COLO829 (cell line): ENCODE measurements at places on chromosomes 4 and X.
A peak's percentile ranks its signal among the peaks of the same experiment; 100 is the strongest.

DNA sequence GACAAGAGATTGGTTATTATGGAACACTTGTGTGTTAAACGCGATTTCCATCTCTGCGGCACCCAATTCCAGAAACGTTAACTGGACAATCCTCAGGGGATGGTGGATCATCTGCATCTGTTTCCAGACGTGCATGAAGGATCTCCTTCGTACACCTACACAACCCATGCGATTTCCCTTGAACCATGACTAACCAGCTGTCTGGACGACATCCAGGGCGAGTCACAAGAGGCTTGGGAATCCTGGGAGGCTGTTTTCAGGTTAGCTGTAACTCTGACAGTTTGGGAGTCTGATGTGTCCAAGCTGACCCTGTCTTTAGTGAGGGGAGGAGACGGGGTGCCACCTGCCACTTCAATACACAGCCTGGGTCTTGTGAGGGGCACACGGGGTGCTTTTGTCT is 84.5 kb downstream of the GATB start:
- peak; percentile 73 for DNase-seq

- no peak for DNase-seq
These were observed 13.5 kb downstream of the CTAG1B start for GRCh38 chrX:154605566-154605965.

- no peak for DNase-seq
These were observed 6.3 kb downstream of the ALG13 start for GRCh38 chrX:111687305-111687704.

DNA sequence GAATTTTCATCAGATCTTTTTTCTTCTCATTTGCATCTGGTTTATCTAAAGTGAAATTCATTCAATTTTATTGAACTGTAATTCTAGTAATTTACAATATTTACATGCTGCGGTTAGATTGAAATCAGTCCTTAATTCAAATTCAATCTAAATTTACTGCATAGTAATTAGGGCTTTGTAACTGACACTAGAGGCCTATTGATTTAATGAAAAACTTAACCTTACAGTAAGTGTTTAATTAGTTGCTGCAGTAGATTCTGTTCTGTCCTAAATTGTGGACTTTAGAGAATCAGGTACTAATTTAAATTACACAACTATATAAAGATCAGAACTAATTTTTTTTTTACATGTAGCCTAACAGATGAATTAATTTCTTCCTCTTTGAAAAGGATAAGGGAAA is 758.8 kb upstream of the TENM3 start:
- no peak for DNase-seq

DNA sequence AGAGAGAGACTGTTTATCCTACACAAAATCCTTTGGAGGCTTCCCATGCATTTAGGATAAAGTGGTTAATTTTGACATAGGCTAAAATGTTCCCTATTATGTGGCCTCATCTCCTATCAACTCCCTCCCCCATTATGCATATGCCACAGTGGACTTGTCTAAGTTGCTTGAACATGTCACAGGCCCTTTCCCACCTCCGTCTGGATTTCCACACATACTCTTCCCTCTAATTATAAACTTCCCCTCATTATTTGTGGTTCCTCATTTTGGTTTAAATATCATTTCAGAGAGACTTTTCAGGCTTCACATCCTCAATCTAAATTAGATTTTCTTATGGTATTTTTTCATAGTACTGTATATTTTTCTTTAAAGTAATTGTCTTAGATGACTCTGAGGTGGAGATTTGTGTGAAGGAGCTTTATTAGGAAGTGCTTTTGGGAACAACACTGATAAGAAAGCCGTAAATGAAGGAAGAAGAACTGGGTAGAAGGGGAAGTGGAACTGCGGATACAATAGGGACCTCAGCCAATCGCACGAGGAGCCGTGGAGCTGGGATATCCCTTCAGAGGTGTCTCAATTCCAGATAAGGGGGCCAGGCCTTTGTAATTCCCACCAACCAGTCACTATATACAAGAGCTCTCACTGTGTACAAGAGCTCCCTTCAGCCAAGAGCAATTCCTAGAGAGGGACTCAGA is 7.9 kb downstream of the C4orf17 start:
- DNase-seq = no peak

GRCh38 chr4:94413085-94413840 is 38.5 kb upstream of the PDLIM5 start:
- DNase-seq = no peak

DNA sequence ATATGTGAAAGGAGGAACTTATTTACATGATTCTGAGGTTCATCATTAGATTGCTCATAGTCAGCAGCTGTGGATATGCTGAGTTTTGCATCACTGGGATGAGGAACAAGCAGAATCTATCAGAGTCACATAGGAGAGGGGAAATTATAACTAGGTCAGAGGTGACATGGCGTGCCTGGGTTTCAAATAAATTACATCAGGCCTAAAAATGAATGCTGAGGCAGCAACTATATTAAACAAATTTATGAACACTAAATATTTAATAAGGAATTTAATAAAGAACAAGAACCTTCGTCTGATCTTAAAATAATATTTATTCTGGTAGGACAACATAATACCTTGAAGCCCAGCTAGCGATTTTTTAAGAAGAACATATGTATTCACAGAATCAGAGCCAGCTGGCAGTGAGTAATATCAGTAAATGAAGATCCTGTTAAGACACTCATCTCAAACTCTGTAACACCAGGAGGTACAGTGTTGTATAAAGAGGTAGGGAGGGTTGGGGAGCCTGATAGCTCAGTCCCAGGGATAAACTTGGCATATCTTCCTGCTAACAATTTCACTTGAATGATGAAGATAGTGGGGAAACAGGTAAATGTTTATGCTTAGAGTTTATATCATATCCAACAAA is 60.9 kb upstream of the HS3ST1 start:
- DNase-seq = no peak

GRCh38 chr4:40190019-40190418 is 6.8 kb upstream of the RHOH start:
- no peak for DNase-seq

DNA sequence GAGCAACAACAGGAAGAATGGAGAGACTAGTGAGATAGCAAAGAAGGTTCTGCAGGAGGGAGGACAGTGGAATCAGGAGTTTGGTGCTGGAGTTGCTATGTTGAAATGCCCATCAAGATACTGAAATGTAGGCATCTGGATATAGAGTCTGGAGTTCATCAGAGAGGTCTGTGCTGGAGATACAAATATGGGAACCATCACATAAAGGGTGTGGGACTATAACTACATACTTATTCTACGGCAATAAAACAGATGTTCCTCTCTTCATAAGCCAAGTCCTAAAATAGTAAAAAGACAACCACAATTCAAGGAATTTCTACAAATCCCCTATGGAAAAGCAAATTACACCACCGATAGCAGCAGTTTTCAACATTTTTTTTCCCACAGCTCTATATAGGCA is 1.6 kb downstream of the MED14 start:
- no peak for DNase-seq

GRCh38 chr4:166121897-166122296 is 248.9 kb downstream of the TLL1 start:
- DNase-seq = no peak

DNA sequence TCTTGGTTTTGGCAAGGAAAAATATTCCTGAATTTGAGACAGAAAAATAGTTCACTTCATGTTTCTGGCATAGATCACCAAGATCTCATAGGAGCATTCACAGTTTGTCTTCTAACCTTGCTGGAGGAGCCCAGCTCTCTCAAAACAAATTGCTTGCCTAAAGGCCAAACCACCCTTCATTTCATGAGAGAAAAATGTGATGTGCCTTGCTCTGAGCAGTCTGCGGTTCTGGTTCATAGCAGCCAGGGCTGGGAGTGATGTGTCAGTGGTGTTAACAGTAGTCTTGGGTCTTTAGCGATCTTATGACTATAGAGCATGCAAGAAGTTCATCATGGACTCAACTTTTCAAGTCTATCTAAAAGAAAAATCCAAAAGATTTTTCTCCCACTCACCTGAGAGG is 183.3 kb downstream of the DCLK2 start:
- no peak for DNase-seq

DNA sequence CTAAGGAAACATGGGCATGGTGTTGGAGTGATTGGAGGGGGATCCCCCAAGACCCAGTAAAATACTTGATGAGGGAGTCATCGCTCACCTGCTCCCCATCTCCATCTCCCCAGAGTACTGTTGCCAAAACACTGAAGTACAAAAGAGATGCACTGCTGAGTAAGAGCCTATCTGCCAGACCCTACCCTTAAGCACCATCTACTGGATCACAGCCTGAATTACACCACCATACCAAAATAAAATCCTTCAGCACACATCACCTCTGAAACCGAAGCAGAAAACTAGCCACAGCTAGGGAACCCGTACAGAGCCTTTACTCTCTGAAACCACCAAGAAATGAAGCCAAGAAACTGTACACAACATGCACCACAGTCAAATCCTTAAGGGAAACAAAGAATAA is 466.3 kb upstream of the ACTRT1 start:
- no peak for DNase-seq

GRCh38 chrX:68705986-68706385 is 58.5 kb downstream of the STARD8 start:
- no peak for DNase-seq

DNA sequence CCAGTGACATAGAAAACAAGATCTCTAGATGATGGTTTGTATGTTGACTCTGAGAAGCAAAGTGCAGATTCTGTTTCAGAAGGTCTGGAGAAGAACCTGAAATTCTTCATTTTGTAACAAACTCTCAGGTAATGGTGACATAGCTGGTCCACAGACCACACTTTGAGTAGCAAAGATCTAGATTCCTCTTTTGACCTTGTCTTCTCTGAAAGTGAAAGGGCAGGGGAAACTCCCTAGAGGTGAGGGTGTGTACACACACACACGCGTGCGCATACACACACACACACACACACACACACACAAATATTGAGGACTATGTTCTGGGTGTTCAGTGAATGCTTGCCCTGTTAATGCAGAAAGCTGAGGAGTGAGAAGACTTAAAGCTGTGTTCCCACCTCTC is 110.1 kb downstream of the NHSL2 start:
- DNase-seq = no peak

DNA sequence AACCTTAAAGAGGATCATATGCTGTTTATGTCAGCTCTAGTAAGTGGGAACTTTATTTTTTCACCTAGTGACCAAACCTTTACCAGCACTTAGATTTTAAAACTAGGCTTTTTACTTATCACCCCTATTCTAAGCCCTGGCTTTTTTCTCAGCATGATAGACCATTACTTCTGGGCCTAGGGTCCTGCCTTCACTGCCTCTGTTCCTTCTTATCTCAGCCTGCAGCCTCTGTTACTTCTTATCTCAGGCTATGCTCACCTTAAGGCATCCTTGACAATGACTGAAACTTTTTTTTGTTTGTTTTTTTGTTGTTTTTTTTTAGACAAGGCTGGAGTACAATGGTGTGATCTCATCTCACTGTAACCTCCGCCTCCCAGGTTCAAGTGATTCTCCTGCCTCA is 59.6 kb downstream of the TMEM154 start:
- no peak for DNase-seq

DNA sequence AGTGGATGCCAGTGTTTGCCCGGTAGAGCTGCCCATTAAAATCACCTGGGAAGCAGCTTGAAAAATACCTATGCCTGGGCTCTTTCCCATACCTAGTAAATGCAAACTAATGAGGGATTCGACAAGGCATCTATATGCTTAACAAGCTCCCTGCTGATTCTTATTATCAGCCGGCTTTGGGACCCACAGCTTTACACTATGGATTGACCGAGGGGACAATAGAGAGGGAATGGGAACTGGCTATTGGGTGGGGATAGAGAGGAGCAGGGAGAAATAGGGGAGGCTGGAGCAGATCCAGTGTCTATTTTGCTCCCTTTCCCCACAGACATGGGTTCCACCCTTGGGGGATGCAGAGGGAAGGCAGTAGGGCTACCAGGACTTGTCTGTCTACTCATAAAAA is 103.1 kb upstream of the TEX13D start:
- no peak for DNase-seq

DNA sequence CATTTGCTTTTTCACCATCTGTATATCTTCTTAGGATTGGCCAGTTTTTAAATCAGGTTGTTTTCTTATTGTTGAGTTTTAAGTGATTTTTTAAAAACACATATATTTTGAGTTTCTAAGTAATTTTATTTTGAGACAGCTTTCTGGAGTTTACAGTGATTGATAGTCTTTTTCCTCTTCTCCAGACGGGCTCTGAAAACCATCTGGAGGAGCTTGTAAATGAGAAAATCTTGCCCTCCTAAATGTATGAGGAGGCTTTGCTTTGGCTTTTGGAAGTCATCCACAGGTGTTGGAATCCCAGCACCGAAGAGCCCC is 160.2 kb downstream of the SOWAHB start:
- DNase-seq = no peak

DNA sequence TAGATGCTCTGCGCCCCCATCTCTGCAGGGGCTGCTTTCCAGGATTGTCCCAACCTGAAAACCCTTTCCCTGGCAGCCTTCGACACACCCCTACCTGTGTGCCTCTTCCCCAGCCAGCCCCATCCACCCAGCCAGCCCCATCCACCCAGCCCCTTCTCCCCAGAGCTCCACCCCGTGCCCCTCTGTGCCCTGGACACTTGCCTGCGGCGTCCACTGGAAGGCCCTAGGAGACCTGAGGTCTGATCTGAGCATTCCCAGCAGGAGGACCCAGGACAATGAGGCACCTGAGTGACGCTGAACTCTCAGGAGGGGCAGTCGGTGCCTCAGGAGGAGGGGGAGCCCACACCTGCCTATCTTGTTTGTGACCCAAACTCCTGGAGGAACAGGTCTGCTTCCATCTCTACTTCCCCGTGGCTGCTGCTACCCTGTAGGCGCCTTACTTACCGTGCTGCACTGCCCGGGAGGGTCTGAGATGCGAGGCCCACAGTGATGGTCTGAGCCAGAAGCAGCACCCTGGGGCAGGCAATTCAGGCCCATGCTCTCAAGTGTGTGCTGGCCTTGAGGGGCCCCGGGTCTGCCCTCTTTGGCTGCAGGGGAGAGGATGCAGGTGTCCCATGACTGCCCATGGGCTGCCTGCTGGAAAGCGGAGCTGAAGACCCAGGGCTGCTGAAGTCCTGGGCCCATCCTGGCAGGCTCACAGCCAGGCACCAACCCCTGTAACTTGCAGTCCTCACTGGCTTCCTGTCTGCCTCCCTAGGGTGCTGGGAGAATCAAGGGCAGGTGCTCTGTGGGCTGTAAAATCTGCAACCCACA is 4.9 kb downstream of the LRPAP1 start:
- no peak for DNase-seq

GRCh38 chrX:150363561-150364346 is 637 bp downstream of the MAMLD1 start:
- no peak for DNase-seq

- no peak for DNase-seq
These were observed 216.6 kb downstream of the KDR start for GRCh38 chr4:54908763-54909162.

DNA sequence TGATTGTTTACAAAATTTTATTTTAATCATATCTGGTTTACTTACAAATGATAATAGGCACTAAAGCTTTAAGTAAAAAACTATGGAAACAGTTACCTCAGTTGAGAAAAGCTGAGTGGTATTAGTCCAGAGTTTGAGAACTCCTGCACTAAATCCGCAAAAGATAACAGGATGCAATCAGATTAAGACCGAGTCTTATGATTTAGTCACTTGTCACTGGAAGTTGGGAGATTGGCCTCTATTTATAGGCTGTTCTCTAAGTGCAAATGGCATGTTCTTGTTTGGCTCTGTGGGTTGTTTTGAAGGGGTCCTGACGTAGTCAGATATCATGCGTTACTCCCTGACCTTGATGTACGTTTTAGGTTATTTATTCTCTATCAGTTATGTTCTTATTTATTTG is 6.3 kb downstream of the GPAT3 start:
- no peak for DNase-seq

- peak; percentile 7 for DNase-seq
These were observed 151.7 kb upstream of the TBL1X start for GRCh38 chrX:9312922-9313867.
